Skeletal muscle cell (primary cell): ENCODE measurements at places on chromosomes 16 and 17.

DNA sequence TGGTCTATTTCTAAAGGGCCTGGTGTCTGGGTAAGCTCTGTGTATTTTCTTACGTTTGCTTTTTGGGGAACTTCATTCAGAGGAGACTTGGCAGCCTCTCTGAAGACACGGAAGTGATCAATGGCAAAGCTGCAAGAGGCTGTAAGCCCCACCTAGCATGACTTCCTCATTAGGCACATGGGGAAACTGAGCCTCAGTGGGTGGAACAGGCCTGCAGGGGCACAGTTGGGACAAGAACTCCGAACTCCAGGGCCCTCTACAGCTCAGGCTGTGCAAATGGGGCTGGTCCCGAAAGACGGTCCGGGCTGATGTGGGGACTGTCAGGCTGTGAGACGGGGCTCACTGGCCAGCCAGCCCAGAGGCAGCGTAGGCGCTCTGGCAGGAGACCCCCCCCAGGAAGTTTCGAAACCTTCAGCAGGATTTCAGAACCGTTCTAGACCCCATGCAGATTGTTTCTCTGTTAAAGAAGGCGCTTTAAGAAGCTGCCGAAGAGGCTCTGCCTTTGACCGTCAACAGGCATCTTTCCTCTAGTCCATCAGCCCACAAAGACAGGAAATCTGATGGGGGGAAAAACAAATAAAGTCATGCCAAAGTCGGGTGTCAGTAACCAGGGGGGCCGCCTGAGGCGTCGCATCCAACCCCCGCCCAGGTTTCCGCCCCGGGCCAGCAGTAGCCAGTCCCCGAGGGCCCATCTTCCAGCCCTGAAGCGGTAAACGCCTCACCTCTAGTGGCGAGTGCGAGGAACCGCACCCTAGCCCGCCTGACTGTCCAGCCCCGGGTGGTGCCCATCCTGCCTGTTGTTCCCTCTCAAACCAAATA lies 79.8 kb upstream of the TBC1D3K start:
- DNase-seq: peak; percentile 9

DNA sequence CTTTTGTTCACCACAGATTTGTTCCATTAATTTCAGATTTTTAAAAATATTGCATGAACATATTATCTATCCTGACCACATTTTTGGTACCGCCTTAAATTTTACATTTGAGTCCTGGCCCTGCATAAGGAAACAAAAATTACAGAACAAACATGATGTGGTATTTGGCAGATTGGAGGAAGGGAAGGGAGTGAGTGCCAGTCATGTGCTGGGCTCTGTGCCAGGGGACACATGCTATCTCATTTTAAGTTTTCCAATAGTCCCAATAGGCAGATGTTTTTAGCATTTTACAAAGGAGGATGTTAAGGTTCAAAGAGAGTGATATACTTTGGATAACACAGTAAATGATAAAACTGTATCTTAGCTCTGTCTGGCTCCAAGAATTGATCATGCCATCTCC lies 185.1 kb downstream of the CDK5R1 start:
- DNase-seq: no peak

DNA sequence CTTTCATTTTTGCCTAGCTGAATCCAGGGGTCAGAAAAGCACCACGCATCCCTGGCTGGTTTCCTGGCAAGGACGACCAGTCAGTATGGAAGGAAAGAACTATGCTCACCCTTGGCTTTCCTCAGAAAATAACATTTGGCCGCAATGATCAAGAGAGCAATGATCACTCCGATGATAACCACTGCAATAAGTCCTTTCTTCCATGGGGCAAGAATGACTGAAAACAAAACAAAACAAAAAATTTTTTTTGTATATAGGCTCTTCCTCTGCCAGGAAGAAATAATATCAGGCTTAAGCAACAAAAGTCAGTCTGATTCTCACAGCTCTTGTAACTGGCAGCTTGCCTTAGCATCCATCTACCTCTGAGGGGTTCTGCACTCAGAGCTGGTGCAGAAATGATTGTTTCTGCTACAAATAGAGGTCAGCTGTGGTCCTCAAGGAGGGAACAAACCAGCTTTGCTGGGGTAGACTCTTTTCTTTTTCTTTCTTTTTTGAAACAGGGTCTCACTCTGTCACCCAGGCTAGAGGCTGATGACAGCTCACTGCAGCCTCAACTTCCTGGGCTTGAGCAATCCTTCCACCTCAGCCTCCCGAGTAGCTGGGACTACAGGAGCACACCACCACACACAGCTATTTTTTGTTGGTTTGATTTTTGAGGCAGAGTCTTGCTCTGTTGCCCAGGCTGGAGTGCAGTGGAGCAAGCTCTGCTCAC lies 35.7 kb downstream of the PECAM1 start:
- DNase-seq: peak; percentile 35

- no peak for DNase-seq
Measured at GRCh38 chr17:30821871-30822723, 2.4 kb downstream of the CRLF3 start.

DNA sequence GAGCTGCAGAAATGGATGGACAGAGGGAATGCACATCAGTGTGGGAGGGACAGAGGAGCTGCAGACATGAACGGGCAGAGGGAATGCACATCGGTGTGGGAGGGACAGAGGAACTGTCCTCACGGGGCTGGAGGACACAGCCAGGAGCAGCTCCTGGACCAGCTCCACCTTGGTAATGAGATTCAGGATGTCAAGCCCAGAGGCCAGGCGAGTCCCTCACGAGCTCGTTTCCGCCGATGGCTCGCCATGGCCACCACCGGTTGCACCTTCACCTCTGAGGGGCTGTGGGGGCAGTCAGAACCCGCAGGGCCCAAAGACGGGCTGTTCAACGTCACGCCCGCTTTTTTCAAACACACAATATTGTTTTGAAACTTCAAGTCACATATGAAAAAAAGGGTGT lies 56.2 kb downstream of the RPH3AL start:
- DNase-seq: no peak

DNA sequence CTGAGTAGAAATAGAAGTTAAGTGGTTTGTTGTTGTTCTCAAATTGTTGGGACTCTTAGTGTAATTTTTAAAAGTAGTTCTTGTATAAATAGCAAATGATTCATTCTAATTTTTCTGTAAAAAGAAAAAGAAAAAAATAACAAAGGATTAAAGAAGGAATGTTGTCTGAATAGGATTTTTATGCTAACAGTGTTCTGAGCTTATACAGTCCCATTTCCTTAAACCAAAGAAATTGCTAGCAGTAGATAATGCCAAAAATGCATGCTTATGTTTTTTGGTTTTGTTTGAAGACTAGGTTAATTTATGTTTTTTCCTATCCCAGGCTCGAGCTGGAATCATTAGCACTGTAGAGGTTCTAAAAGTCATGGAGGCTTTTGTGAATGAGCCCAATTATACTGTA lies 44.7 kb upstream of the KPNB1 start:
- DNase-seq: no peak

GRCh38 chr16:65229191-65229662 lies 107.4 kb upstream of the CDH11 start:
- DNase-seq: no peak

- peak; percentile 52 for DNase-seq
Measured at GRCh38 chr17:48505788-48506187, 25.0 kb downstream of the HOXB1 start.

DNA sequence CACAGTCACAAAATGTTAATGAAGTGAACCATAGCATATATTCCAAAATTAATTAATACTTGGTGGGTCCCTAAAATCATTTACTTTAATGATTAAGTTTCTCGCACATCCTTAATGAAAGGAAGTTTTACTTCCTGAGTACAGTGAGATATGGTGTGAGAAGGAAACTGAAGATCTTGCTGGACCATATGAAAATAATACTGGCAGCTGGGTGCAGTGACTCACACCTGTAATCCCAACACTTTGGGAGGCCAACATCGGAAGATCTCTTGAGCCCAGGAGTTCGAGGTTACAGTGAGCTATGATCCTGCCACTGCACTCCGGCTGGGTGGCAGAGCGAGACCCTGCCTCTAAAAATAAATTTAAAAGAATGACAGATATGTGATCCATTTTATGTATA lies 62.5 kb downstream of the ABCA8 start:
- no peak for DNase-seq

- DNase-seq: no peak
Measured at GRCh38 chr16:31132303-31132979, 3.1 kb downstream of the PRSS8 start.

DNA sequence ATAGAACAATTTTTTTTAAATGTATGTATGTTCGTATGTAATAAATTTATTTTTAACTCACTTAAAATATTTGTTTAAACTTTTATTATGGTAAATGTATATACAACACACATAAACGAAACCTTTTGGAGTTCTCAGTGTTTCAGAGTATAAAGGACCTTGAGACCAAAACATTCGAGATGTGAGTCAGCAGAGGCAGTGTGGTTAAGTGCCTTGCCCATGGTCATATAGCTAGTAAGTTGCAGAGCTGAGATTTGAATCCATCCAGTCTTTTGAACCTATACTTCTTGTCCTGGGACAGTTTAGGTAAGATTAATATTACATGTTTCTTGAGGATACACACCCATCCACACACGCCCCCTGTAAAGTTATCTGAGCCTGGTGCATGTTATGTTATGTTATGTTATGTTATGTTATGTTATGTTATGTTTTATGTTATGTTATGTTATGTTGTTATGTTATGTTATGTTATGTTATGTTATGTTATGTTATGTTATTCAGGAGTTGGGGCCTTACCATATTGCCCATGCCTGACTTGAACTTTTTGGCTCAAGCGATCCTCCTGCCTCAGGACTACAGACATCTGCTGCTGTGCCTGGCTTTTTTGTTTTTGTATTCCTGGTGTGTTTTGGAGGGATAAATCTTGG lies 41.8 kb downstream of the TNRC6A start:
- DNase-seq: peak; percentile 9

- DNase-seq: peak; percentile 71
Measured at GRCh38 chr17:14745541-14745940, 444.7 kb downstream of the HS3ST3B1 start.

DNA sequence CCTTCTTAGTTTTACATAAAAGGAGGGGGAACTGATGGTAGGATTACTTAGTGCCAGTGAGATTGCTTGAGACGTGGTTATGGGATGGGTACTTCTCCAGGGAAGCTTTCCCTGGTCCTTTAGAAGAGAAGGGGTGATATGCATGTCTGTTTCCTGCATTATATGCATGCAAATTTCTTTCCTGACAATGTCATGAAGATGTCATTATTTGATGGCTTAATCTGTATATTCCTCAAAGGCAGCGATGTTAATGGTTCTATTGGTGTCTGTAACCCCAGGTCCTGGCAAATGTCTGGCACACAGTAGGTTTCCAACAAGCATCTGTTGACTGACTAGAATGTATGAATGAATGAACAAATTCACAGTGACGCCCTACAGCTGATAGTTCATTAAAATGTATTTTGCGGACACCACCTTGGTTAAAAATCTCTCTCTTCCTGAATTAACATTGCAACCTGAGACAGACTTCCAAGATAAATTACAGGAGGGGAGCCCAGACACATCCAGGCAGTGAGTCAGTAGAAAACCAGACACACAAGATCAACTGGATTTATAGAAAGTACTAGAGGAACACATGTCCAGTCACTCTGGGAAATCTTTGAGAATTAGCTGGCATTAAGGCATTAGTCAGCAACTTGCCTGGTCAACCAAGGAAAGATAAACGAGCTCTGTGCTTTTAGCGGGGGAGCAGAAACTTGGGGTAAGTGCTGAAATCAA lies 293.4 kb downstream of the XYLT1 start:
- no peak for DNase-seq

DNA sequence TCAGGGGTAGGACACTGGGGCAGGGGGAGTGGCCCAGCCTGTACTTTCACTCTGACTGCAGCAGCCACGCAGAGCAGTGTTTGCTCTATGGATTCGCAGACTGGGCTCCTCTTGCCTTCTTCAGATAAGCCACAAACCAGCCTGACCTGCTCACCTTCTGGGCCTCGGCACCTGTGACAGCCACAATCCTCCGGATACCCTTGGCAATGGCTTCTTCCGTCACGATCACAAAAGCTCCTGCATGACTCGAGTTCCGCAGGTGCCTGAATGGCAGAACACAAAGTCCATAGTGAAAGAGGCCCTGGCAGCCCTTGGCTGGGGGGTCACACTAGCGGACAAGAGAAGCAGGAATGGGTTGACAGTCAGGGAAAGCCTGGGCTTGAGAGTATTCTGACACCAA lies 3.8 kb upstream of the EXOSC6 start:
- DNase-seq: no peak

DNA sequence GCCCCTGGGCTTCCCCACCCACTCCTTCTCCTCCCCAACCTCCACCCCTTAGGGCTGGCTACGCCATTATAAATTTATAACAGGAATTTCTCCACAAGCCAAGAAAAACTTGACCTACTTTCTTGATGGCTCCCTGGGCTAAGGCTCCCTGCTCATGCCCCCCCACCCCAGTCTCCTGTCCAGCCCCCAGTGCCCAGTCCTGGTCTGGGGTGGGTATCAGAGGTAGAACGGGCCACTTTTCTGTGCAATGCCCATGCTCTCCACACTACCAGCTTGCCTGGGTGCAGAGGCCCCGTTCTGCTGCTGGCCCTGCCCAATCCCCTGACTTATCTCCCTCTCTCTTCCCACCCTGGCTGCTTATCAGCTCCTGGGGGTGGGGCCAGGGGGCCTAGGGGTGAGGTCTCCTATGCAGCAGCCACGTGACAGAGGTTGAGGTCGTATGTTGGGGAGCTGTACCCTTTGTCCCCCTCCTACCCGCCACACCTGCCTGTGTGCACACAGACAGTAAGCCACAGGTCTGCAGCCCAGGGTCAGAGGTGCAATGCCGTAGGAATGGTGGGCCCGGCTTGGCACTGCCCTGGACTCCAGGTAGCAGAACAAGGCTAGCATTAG lies 10.1 kb downstream of the THRA start:
- DNase-seq: no peak

GRCh38 chr16:19123535-19124178 lies 9.9 kb downstream of the ITPRIPL2 start:
- no peak for DNase-seq

- no peak for DNase-seq
Measured at GRCh38 chr16:64408699-64409098, 713.2 kb downstream of the CDH11 start.

- no peak for DNase-seq
Measured at GRCh38 chr17:74147056-74147835, 56.2 kb upstream of the RPL38 start.

DNA sequence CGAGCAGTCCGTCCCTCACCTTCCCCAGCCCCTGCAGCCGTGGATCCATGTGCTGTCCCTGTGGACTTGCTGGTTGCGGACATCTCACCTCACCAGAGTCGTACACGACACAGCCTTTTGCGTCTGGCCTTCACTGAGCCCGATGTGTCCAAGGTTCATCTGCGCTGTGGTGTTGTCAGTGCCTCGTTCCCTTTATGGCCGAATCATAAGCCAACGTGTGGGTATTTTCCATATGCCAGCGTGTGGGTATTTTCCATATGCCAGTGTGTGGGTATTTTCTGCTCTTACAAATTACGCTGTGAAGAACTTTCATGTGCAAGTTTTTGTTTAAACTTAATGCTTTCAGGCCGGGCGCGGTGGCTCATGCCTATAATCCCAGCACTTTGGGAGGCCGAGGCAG lies 31.6 kb downstream of the TBCD start:
- DNase-seq: no peak
